Germinal center (tissue), 1 donor: ENCODE measurements at places on chromosomes 12 and 14.

GRCh38 chr12:7190268-7191055 is 976 bp downstream of the PEX5 start:
- DNase-seq: peak; percentile 33

GRCh38 chr12:1470051-1470450 is 124.3 kb downstream of the FBXL14 start:
- DNase-seq: no peak

- no peak for DNase-seq
Measured at GRCh38 chr14:77248666-77249065, 22.3 kb downstream of the NGB start.

GRCh38 chr14:97523936-97524335 is 726.8 kb downstream of the VRK1 start:
- no peak for DNase-seq

GRCh38 chr14:55245657-55246268 is 25.5 kb upstream of the FBXO34 start:
- peak; percentile 20 for DNase-seq

- no peak for DNase-seq
Measured at GRCh38 chr14:33063521-33063920, 124.8 kb downstream of the NPAS3 start.

DNA sequence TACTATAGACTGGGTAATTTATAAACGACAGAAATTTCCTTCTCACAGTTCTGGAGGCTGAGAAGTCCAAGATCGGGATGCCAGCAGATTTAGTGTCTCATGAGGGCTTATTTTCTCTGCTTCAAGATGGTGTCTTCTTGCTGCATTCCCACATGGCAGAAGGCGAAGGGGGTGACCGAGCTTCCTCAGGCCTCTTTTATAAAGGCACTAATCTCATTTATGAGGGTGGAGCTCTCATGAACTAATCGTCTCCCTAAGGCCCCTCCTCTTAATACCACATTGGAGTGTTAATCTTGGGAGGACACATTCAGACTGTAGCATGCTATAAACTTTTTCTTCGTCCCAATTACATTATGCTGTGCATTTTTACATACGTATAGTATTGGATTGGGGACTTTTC is 200.4 kb upstream of the ARHGAP5 start:
- DNase-seq: no peak

DNA sequence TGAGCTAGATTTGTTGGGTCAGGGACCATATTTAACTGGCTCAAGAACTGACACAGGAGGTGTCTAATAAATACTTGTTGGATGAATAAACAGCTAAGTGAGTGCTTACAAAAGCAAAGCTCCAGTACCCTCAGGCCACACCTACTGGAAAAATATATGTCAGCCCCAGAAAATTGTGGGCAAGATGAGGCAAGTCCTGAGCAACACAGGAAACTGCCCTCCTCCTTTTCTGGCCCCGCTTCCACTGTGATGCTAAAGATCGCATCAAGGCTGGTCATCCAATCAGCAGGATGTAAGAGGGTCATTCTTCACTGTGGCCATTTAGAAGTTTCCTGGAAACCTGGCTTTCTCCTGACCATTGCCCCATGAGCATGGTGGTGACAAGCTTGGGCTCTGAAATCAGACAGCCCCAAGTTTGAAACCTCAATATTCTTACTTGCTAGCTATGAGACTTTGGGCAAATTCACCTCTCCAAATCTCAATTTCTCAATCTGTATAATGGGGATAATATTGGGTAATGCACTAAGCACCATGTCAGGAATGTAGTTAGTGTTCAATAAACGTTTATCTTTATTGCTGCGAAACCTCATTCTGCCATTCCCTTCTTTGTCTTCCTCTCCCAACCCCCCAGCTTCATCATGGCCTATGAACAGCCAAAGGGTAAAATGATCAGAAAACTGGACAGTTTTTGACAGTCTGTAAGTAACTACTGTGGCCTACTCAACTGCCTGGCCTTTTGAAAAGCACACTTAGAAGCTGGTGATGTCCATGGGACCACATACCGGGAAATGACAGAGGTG is 139.3 kb upstream of the PZP start:
- DNase-seq: no peak

GRCh38 chr12:82953397-82953796 is 266.7 kb downstream of the TMTC2 start:
- DNase-seq: no peak

DNA sequence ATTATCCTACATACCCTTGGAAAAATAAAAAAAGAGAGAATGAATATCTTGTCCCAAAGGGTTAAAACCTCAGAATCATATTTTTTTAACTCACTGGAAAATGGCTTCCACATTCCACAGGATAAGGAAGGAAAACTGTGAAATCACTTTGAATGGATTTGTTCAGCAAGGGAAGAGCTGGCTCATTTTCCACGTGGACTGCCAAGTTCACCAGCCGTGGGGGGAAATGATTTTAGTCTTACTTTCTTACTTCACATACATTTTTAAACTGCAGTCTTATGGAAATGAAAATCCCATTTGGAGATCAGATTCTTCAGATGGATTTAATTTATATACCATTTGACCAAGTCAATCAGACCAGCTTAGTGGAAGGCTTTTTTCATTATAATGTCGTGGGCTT is 29.9 kb upstream of the AEBP2 start:
- DNase-seq: no peak

- no peak for DNase-seq
Measured at GRCh38 chr12:119704065-119704747, 36.3 kb downstream of the PRKAB1 start.

DNA sequence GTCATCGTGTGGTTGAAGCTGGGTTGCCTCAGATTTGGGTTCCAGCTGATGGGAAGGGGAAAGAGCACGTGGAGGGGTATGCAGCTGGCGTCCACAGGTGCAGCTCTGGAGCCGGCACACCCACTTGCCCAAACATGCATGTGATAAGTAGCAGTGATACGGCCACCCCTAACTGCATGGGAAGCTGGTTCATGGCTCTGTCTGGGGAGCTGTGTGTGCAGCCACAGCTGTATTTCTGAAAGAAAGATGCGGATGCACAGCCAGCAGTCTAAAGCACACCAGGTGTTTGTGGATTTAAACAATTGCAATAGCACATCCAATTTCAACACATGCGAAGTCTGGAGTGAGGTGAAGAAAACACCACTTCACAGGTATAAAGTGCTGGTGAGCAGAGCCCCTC is 181.4 kb downstream of the EFCAB11 start:
- DNase-seq: peak; percentile 10
